ENCODE measurements at places on chromosomes 7 and 10.
A peak's percentile ranks its signal among the peaks of the same experiment; 100 is the strongest.

- DNase-seq, result no peak
Observed at GRCh38 chr7:100837099-100837836, 9.9 kb upstream of the EPHB4 start.

DNA sequence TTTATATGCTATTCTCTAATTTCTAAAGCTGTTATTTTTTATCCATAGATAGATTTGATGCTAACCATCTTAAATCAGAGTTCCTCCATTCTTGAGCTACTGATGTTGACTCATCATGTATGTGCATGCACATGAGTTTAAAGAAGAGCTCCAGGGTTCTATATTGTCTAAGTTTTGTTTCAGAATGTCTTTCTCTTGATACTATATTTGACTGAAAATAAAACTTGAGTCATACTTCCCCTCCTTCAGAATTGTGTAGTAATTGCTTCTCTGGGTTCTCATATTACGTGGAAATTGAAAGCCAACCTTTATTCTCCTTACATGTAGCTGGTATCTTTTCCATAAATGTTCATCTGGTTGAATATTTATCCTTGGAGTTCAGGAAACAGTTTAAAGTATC is 89.4 kb downstream of the LRRTM3 start:
- no peak for DNase-seq

DNA sequence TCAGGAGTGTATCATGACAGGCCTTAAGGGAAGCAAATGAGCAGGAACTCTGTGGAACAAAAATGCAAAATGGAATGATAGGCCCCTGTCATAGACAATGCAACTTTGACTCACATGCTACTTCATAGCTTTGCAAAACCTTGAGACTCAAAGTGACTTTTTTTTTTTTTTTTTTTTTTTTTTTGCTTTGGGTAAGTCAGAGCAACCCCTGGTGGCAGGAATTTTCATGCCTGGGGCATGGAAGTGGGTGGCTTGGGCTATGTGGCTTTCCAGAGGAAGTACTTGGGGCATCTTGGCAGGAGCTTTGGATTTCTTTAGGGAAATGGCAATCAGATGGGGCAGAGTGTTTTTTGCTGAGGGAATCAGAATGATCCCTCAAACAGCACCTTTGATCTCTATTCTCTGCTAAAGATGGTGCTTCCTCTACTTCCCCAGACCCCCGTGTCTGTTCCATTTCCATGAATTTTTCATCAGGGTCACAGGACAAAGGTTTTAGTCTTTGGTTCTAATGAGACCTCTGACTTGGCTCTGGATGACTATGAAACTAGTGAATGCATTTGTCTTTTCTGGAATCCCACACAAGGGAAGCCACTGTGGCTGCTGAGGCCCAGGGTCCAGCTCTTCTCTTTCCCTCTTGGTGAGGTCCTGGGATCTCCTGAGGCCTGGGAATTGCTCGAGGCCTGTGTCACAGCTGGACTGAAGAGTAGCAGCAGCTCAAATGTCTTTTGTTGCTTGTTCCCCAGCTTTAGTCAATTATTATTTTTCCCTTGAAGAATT is 62.8 kb downstream of the TACC2 start:
- DNase-seq, result peak; percentile 61

- DNase-seq, result no peak
Observed at GRCh38 chr7:66296001-66296521, 90.9 kb downstream of the TPST1 start.

GRCh38 chr7:20083781-20084180 is 133.4 kb downstream of the MACC1 start:
- no peak for DNase-seq

- DNase-seq, result no peak
Observed at GRCh38 chr7:77563275-77563674, 26.2 kb downstream of the PTPN12 start.

DNA sequence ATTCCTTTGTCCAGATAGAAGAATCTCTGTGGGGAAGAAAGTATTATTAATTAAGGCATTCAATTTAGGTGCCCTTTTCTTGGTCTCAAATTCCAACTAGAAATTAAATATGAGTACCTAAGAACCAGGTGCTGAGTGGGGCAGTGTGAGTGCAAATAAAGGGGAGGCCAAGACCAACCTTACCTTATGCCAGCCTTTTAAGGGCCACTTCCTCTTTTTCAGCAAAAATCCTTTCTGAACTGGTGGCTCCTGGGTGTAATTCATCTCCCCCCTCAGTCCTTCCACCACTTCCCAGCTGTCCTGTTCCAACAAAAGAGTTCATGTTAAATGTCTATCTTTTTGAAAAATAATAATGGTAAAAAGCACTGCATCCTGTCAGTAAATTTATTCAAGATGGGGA is 108.2 kb downstream of the OSBPL3 start:
- DNase-seq, result no peak

DNA sequence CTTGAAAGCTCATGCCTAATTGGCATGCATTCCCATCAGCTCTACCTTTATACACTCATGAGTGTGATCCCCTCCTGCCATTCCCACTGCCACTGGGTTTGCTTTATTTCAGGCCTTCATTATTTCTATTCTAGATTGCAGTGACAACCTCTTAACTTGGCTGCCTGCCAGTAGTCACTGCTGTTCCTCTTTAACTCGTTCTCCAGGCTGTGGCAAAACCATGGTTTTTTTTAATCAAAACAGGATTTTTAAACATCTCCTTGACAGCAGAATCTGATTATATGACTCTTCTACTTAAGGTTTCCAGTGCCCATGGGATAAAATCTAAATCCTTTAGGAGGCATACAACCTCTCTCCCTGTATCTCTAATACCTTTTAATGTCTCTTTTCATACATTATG is 223.7 kb upstream of the PCDH15 start:
- DNase-seq, result peak; percentile 77

DNA sequence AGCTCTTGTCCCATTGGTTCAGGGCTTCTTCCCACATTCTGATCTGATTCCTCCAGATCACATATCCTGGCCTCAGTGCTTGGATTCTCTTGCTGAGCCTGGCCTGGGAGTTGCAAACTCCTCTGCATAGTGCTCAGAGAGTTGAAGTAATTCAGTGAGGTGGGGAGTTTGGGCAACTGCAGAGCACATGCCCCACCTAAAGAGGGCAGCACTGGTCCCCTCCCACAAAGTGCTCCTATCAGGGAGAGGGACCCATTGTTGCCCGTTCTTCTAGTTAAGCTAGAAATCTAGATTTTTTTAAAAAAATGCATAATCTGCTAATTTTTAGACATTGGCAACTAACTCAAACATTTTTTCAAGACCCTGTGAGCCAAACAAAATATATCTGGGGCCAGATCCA is 45.1 kb downstream of the CHN2 start:
- no peak for DNase-seq

- DNase-seq, result no peak
Observed at GRCh38 chr10:122530177-122530576, 30.4 kb upstream of the DMBT1 start.

GRCh38 chr10:15869935-15870334 is 9.6 kb upstream of the MINDY3 start:
- DNase-seq, result no peak

DNA sequence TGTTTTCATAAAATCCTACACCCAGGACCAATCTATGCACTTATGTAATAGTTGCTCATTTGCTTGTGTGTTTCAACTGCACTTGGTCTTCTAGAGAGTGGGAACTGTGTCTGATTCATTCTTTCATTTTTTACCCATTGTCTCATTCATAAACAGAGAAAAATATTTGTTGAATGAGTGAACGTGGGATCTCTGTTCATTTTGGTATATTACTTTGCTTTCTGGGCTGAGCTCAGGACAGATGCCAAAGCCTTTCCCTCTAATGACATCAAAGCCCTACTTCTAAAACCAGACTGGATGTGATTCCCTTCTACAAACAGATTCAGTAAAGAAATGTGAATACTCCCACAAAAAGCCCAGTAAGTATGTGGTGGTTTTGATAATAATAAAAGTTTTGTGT is 145.2 kb downstream of the ST7 start:
- DNase-seq, result no peak

DNA sequence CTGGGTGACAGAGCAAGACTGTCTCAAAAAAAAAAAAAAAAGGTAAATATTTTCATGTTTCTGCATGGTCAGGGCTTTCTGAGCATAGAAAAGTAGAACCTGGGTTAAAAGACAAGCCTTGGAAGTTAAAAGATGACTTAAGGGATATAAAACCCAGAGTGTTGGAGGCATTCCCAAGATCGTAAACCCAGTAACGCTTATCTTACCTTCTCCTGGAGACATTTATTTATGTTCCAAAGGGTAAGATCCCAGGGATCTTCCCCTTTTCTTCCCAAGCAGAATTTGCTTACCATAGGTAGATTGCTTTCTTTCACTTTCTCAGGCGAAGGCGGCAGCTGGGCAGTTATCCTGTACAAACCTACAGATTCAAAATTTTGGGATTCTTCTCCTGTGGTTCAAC is 22.2 kb downstream of the SUGCT start:
- no peak for DNase-seq

DNA sequence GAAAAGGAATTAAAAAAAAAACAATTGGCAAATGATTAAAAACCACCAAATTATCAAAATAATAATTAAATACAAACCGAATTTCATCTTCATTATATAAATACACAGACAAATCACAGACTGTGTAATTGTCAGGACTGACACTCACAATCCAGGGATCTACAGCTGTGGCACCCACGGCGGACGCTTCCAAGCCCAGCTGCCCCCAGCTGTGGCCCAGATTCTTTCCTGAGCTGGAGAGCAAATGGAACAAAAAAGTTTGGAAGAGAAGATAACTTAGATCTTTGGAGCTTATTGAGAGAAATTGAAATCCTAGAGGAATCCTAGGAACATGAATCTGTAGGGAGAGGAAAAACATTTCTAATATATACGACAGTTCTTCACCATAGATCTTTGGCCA is 316.1 kb downstream of the OTUD1 start:
- no peak for DNase-seq

- DNase-seq, result no peak
Observed at GRCh38 chr10:73131913-73132686, 21.8 kb downstream of the NUDT13 start.

GRCh38 chr10:119470920-119471702 is 71.4 kb downstream of the RGS10 start:
- DNase-seq, result no peak

DNA sequence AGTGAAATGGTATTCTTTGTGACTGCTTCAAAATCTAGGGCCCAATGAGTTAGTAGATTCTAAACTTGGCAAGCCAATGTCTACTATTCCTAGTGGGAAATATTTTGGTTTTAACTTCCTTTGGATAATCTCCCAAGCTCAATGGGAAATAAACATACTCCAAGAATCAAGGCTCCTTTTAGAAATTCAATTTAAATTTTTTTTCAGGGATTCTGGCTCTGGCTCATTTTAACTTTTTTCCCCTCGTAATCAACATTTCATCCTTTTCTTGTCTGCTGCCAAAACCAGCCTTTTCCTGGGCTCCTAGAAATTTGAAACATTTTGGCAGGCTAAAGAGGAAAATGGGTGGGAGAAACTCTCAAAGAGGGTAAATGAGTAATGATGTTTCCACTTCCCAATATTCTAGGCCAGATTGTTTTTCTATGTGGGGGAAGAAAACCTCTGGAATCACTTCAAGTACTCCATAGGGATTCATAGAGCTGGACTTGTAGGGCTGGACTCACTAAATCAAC is 85.6 kb upstream of the AGR3 start:
- no peak for DNase-seq

DNA sequence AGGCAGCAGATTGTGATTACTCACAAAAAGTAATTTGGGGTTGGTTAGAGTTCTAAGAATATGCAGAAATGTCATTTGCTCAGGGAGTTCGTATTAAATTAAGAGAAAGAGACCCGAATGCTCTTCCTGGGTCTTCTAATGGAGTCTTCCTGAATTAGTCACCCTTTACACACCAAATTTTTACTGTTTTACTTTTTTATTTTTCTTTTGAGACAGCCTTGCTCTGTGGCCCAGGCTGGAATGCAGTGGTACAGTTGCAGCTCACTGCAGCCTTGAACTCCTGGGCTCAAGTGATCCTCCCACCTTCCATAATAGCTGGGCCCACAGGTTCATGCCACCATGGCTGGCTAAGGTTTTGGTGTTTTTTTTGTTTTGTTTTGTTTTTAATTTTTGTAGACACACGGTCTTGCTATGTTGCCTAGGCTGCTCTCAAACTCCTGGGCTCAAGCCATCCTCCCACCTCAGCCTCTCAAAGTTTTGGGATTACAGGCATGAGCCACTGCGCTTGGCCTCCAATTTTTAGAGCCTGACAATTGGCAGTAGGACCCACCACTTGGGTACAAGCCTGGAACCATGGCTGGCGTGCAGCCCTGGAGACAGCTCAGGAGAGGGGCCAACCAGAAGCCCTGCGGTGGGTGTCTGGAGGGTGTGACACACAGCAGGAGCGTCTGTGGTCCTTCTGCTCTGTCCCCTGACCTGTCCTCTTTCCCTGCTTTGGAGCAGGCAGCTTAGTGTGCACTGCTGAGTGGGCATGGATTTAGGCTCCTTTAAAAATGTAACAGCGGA is 16.4 kb upstream of the BHLHA15 start:
- no peak for DNase-seq

DNA sequence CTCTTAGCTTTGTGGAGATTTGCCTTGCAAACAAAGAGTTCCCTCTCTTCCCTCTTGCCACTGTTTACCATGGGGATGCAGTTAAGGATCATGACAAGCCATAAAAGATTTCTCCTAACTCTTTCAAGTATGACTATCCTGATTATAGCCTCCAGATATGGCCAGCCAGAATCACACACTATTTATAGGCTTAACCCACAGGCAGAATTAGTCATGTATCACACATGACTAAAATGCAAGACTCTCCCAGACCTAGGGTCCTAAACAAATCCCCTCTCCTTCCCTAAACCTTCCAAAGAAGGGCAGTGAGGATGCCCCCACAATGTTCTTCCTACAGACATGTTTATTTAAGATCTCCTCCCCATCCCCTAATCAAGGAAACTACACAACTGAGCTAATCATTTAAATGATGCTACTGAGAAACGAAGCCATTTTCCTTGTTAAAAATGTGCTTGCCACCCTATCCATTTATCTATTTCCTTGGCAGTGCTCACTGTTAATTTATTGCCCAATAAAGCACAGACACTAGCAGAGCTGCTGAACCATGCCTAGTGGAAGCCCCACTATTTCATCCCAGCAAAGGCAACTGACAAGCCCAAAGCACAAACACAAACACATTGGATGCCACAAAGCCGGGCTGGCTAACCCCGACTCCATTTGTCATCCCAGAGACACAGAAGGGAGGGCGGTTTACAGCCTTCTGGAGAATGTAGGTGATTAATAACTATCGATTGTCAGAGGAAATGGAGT is 363.4 kb downstream of the KCNMA1 start:
- DNase-seq, result no peak

DNA sequence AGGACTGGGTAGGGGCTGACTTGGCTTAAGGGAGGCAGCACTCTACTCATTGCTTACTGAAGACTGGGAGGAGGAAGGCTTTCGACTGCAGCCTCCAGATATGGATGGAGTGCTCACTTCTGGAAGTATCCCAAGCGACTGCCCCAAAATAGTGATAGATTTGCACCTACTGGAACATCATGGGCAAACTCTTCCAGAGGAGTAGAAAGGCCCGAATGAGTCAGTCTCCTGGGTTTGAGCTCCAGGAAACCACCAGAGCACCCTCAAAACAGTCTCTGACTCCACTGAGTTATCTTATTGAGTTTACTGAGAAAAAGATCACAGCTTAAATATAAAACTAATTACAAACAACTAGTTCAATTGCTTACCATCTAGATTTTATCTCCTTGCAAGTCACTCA is 37.2 kb upstream of the PDLIM1 start:
- DNase-seq, result no peak

- no peak for DNase-seq
Observed at GRCh38 chr7:23956772-23957576, 247.0 kb downstream of the STK31 start.

Data from SK-N-DZ (cell line).